ENCODE measurements at places on chromosomes 1 and 21.

GRCh38 chr21:36860736-36861594, 105.5 kb downstream of the HLCS start:
- DNase-seq, result no peak

- no peak for DNase-seq
These were observed 199.3 kb downstream of the CAMTA1 start for GRCh38 chr1:6984536-6984935.

DNA sequence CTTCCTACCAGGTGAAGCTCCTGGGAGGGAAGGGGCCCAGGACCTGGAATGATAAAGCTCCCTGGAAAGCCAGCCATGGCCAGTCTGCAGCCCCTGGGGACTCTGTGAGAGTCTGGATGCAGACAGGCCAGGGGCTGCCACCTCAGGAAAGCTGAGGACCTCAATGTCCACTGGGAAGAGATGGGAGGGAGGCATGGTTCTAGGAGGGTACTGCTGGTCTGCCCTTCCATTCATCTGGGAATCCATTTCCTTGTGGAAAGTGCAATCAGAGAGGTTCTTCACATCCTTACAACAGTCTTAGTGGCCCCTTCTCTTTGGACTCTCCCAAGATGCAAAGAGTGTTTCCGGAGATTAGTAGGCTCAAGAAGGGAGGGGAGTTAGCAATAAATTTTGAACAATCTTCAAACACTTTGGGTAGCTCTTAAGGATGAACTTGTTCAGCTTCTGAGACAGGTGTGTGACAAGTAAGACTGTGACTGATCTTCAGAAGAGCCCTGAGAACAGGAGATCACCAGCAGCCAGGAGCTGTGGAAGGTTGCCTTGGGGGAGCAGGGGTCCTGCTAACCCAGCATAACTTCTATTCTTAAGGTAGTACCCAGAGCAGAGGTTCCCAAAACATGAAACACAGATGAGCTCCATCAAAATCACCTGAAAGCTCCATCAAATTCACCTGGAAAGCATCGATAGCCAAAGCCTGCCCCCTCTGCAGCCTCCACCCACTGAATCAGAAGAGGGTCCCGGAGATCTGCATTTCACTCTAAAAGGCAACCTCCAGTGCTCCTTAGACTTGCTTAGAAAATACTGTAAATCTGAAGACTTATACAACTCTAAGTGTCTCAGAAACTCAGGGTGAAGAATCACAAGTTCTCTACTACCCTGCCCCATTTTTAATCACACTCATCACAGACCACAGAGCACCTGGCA, 616 bp upstream of the LAX1 start:
- peak; percentile 59 for DNase-seq

DNA sequence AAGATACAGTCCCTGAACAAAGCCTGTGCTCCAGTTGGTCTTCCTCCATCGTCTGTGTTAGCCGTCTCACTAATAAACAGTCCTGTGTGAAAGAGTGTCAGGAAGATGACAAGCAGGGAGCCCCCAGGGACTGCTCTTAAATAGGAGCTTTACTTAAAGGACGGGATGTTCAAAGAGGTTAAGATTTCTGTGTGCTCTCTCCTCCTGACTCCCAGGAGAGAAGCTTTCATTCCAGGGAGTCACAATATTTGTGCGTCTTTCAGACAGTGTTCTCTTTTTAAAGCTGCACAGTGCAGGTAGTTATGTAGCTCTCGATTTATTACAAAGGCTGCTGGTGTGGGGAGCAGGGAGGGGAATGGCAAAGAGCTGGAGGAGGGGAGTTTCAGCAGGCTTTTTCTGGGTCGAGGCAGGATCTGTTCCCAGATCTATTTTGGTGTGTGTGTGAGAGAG, 43.5 kb downstream of the STYXL2 start:
- DNase-seq, result no peak

Data from OCI-LY7 (cell line).